Left forelimb (tissue), 1 donor: ENCODE measurements at places on chromosomes 1 and 21.

GRCh38 chr1:83996191-83996590 lies 2.7 kb downstream of the TTLL7 start:
- DNase-seq = no peak

DNA sequence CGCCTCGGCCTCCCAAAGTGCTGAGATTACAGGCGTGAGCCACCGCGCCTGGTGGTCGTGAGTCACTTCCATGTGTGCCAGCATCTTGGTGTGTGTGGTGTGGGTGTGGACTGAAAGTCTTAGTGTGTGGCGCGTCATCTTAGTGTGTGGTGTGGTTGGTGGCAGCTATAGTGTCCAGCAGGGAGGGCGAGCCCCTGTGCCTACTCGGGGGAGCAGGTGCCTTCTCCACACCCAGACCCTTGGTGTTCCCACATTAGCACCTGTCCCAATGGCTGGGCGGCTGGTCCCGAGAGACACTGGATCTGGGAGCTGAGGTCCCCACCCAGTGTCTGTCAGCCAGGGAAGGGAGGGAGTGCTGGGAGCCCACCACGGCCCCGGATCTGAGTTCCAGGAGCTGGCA lies 2.8 kb downstream of the SCNN1D start:
- DNase-seq = no peak

DNA sequence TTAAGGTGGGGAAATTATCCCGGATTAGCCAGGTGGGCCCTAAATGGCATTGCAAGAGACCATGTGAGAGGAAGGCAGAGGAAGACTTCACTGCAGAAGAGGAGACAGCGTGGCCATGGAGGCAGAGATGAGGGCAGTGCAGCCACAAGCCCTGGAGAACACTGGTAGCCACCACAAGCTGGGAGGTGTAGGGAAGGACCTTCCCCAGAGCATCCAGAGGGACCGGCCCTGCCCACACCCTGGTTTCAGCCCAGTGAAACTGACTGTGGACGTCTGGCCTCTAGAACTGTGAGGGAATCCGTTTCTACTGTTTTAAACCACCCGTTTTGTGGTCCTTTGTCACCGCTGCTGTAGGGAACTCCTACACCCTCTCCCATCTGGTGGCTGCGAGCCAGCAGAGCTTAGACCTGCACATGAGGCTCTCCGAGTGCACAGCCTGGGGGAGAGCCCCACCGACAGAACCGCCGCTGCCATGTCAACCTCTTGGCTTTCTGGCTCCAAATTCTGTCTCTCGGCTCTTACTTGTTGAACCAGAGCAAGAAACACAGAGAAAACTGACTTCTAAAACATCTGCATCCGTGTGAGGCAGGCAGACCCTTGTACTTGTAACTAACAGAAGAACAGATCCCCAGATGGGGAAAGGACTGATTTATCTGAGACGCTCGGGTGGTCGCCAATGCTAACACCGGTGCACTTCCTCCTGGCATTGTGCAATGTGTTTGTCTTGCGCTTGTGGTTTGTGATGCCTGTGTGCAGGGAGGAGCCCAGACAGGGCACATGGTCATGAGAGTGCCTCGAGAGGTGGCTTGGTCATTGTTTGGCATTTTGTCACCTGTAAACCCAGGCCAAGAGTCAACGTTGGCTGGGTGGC lies 90.8 kb upstream of the TMPRSS2 start:
- DNase-seq = peak; percentile 60

GRCh38 chr1:116579259-116579875 lies 8.5 kb upstream of the CD58 start:
- DNase-seq = no peak

DNA sequence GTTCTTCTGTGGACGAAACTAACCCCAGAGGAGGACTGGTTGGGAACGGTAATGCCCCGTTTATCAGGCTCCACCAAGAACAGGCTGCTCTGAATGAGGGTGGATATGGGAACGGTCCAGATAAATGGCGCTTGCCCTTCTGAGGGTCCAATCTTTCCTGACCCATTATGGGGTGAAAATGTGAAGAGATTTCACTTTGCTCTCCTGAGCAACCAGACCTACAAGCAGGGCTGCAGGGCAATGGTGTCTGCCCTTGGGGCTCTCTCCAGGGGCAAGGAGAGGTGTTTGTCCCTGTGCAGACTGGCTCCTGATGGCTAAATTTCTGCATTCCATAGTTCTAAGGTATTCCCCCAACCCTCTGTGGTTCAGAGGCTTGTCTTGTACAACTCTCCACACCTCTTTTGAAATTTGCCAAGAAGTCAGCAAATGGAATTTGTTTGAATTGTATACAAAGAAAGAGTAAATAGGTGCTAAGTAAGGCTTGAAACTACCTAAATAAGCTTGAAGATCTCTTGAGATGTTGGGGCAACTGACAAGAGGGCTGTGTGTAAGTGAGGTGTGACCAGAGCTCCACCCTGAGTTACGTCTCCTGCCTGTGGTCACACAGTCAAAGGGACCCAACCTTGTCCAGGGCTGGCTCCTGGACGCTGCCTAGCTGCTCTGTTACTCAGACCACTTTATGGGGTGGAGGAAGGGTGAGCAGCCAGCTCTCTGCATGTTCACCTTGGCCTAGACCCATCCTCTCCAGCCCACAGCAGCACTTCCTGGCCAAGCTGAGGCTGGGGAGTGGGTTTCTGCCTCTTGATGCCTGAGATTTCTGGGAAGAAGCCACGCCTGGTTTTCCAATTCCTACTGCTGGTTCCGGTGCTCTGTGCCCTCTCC lies 24.8 kb downstream of the SLC2A1 start:
- DNase-seq = peak; percentile 60

DNA sequence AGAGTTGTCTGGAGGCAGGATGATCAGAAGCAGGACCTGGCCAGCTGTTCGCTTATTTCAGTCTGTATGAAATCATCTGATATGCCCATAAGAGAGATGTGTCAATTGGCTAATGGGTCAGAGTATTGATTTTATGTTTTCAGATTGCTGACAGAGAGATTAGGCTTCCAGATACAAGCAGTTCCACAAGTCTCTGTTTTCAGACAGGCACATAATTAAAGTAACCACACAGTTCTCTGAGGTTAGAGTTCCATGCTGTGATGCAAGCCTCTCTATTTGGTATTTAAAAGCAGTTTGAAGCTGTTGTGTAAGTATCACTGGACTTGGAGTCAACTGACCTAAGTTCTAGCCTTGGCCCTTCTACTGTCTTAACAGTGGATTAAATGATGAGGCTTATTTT lies 50.1 kb downstream of the ATF6 start:
- DNase-seq = no peak

- DNase-seq = no peak
Observed at GRCh38 chr1:41683681-41684500, 199.4 kb upstream of the EDN2 start.

DNA sequence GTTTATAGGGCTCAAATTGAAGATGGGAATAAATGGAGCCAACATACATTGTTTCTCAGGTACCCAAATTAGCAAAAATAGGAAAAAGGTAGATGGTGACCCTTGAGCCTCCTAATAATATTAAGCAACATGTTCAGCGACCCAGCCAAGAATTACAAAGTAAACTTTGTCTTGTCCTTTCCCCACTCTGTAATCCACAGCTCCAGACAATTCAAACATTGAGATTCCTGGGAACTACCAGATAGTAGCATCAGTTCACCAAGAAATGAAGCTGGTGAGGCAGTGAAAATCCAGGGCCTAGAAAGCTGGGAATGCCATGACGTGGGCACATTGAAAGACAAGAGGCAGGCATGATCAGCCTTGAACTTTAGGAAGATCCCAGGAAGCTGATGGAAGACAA lies 11.7 kb downstream of the HAO2 start:
- no peak for DNase-seq

DNA sequence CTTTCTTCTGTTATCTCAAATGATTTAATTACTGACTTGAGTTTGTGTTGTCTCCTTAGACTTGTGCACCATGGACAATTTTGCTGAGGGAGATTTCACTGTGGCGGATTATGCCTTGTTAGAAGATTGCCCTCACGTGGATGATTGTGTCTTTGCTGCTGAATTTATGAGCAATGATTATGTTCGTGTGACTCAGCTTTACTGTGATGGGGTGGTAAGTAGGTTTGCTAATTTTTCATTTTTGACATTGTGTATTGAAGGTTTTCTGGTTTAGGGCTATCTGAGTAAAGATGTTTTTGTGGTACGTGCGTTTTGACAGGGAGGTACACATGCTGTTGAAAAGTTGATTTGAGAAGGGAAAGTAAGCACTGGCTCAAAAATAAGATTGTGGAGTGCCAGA lies 14.1 kb downstream of the TTC3 start:
- DNase-seq = no peak

DNA sequence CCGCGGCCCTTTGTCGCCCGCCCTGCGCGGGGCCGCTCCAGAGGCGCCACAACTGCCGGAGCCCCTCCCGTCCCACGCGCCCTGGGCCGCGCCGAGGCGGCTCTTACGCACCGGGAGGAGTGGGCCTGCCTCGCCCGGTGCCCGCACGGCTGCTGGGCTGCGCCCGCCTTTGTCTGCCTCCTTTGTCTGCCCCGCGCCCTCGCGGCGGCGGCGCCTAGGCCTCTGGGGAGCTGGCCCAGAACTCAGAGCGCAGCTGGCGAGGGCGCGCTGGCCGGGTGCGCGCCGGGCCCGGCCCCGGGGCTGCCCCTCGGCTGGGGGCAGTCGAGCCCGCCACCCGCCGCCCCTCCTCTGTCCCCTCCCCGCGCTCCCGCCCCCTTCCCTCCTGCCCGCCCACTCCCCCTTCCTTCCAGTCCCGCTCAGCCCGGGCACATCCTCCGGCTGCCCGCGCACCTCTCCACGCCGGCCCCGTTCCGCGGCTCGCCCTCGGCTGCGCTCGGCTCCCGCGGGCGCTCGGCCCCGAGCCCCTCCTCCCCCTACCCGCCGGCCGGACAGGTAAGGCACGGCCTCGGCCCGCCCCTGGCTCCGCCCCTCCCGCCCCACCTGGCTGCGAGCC lies at the start of gene DRAXIN:
Gene DRAXIN, plus strand, starts transcription at position 409 of the 613 bp plus-strand sequence. CDS start 14,549 bp downstream, outside the sequence.
- DNase-seq = no peak

DNA sequence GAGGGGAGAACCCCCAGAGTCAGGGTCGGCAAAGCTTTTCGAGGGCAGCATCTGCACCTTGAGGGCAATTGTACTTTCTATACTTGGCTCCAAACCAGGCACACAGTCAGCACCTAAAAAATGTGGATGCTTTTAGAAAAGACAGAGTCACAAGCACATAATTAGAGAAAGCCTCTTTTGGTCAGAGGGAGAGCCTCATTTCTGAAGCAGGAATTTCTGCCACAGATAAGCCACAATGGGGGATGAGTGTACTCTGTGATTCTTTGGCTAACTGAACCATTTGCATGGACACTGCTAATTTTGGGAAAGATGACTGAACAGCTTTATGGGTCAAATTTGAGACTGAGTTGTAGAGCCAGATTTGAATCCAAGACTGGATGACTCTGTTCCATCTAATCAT lies 635.7 kb downstream of the KIF26B start:
- DNase-seq = no peak

GRCh38 chr1:248404024-248404423 lies 1.2 kb downstream of the OR2T1 start:
- DNase-seq = no peak

- DNase-seq = no peak
Observed at GRCh38 chr1:25037174-25038074, 107.3 kb upstream of the RUNX3 start.

- DNase-seq = no peak
Observed at GRCh38 chr1:40825996-40826395, 36.2 kb downstream of the CITED4 start.

DNA sequence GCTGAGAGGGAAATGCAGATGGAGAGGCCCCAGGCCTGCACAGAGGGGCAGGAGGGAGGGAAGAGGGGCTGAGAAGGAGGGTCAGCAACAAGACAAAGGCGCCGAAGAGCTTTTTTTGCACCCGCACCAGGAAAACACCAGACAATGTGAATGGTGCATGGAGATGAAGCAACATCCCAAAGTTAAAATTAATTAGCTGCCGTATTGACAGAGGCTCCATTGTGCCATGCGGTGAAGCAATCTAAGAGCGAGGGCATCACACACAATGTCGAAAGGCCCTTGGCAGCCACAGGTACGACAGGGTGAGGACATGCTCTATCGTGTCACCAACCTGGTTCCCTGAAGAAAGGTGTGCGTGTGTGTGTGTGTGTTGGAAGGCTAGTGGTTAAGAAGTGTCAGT lies 41.2 kb downstream of the SSBP3 start:
- no peak for DNase-seq

GRCh38 chr1:14945132-14946010 lies 208.2 kb upstream of the TMEM51 start:
- peak; percentile 89 for DNase-seq

DNA sequence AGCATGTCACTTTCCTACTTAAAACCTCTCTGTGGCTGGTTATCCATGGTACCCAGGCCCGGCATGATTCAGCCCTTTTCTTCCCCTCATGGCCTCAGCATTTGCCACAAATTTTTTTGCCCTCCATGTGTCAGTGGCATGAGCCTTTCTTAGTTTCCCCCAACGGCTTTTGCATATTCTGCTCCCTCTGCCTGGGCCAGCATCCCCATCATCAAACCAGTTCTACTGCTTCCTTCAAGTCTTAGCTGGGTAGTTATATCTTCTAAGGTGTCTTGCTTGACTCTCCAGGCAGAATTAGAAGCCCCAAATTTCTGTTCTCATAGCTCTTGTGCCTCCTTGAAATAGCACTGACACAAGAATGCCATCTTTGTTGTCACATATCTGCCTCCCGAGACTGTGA lies 127.9 kb downstream of the ELAVL4 start:
- DNase-seq = no peak

GRCh38 chr1:42450061-42450460 lies 5.8 kb downstream of the ZMYND12 start:
- no peak for DNase-seq

GRCh38 chr21:46078978-46079351 lies 18.9 kb upstream of the COL6A2 start:
- peak; percentile 53 for DNase-seq

- no peak for DNase-seq
Observed at GRCh38 chr1:200496937-200497336, 87.1 kb upstream of the ZNF281 start.

- peak; percentile 64 for DNase-seq
Observed at GRCh38 chr1:9591669-9592509, 3.2 kb downstream of the TMEM201 start.

- no peak for DNase-seq
Observed at GRCh38 chr1:223339861-223340260, 24.1 kb downstream of the SUSD4 start.

DNA sequence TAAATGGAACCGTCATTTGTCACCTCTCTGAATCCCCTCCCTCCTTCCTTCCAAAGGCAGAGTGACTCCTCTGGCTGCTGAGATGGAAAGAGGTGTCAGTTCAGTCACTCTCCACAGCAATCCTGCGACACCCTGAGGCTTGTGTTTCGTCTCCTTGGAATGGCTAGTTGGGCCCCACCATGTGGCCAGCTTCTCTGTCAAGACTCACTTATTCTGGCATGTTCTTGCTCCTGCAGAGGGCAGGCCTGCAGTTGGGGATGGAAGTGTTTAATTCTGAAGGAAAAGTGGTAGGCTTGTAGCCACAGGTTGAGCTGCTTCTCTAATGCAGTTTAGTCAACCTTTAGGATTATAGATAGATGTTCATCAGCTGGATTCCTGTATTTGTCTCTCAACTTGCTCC lies 149.6 kb downstream of the LMO4 start:
- DNase-seq = no peak

GRCh38 chr1:201543871-201544642 lies 5.1 kb downstream of the NAV1 start:
- no peak for DNase-seq
